ENCODE measurements at places on chromosomes 7 and 10.
A peak's percentile ranks its signal among the peaks of the same experiment; 100 is the strongest.

- DNase-seq: no peak
Observed at GRCh38 chr7:83731154-83731553, 82.2 kb upstream of the SEMA3E start.

GRCh38 chr7:55486991-55487390, 85.3 kb downstream of the VOPP1 start:
- no peak for DNase-seq

GRCh38 chr7:47202146-47202783, 379.6 kb downstream of the TNS3 start:
- no peak for DNase-seq

GRCh38 chr7:107971613-107972012, 31.3 kb downstream of the LAMB1 start:
- DNase-seq: no peak

- DNase-seq: peak; percentile 82
Observed at GRCh38 chr10:67861750-67862432, 22.6 kb upstream of the SIRT1 start.

Data from mesendoderm (in vitro differentiated cells).